ENCODE measurements at places on chromosomes 3 and 15.

- DNase-seq: no peak
Observed at GRCh38 chr15:90287946-90288345, 22.5 kb downstream of the NGRN start.

- DNase-seq: no peak
Observed at GRCh38 chr3:117893638-117894037, 1141.0 kb downstream of the IGSF11 start.

DNA sequence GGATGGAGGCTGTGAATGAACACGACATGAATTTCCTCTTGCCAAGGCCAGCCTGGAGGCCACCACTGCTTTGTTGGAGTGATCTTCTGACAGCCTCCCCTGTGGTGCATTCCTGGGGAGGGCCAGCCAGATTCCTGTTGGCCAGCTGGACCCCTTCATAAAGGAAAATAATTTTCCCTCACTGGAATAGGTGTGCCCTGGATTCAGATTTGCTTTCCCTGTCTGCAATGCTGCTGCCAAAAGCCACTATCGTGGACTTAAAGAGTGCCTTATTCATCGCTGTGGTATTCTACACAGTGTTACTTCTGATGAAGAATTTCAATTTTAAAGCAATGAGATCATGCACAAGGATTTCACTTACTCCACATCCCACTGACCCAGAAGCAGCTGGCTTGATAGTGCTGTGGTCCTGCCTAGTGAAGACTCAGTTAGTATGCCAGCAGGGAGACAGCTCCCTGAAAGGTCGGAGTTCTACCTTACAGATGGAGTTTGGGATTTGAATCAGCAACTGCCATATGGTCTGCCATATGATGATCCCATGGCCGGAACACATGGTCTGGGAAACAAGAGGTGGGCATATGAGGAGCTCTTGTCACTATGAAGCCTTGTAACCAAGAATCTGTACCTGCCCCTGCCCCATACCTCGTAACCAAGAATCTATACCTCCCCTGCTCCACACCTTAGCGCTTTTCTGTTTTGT lies 145.2 kb downstream of the KLF13 start:
- no peak for DNase-seq

DNA sequence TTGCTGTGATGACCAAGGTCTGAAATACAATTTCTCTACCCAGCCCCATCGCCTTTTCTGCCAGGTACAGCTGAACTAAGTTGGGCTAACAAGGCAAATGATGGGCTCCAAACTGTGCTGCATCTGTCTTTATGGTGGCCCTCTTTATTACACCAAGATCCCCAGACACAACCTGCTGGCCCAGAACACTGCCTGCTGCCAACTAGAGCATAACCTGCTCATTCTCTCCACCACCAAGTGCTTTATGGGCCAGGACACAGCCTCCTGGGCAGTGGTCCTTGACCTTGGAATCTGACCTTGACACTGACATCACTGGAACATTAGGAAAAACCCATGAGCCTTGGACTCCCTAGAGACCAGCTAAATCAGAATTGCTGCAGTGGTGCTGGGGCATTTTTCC lies 3.3 kb downstream of the LINS1 start:
- DNase-seq: no peak

DNA sequence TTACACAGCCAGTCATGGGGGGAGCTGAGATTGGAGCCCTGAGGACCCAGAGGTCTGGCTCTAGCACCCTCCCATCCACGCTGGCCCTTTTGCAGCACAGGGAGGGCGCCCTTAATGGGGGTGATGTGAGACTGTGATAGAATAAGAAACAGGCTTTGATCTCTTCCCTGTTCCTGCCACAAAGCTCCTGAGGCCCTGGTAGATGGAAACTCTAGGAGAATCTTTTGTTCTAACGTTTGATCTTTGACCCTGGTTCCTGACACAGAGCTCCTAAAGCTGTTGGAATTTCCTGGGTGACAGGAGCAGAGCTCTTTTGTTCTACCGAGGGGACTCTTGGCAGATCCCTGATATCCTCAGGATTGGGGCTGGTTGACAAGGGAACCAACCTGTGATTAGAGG lies 1.2 kb upstream of the UROC1 start:
- no peak for DNase-seq

DNA sequence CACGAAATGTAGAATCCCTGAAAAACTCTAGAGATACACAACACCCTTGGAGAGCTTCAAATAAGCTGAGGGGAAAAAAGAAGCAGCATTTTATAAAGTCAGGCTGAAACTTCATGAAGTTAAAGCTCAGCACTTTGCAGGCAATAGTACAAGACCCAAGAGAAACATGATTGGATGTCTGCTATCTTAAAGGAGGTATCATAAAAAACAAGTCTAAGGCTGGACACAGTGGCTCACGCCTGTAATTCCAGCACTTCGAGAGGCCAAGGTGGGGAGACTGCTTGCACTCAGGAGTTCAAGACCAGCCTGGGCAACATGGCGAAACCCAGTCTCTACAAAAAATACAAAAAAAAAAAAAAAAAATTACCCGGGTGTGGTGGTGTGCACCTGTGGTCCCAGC lies 42.9 kb downstream of the NPTN start:
- DNase-seq: no peak

DNA sequence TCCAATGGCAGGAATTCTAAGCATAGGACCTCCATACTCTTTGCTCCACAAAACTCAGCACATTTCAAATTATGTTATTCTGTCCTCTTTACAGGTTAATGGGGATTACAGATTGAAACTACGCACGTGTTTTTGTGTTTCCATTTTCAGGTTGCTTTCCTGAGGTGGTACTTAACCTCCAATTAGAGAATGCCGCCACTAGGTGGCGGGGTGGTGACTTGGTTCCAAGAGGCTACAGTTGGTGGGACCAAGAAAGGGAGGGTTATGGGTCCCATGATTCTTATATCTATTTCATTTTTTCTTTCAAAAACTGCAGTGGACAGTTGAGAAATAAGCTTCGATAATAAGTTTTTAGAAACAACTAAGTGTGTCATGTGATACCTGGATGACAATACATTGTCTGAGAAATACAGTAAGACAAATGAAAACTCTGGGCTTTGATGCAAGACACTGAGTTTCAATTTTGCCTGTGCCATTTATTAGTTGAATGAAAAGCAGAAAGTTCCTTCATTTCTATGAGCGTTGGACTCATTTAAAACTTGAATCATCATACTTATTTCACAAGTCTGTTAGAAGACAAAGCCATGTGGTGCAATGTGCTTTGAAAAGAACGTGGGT lies 539.0 kb downstream of the FGF12 start:
- DNase-seq: peak; percentile 21

GRCh38 chr15:93247466-93248121 lies 158.6 kb upstream of the RGMA start:
- DNase-seq: no peak

DNA sequence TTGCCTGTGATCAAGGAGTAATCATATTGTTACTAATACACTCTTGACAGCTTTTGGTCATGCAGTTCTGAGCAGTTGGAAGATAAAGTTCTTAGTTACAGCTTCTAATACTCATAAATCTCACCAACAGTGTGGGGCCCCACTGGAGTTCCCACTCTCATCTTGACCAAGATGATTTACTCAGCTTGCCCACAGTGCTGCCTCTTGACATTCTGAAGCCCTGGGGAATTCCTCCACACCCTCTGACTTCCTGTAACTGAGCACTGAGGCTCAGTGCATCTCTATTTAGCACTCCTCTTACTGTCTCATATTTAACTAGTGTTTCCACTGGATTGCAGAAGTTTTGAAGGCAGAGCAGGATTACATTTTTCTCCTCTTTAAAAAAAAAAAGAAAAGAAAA lies 1.9 kb upstream of the ARL6IP5 start:
- DNase-seq: peak; percentile 63

DNA sequence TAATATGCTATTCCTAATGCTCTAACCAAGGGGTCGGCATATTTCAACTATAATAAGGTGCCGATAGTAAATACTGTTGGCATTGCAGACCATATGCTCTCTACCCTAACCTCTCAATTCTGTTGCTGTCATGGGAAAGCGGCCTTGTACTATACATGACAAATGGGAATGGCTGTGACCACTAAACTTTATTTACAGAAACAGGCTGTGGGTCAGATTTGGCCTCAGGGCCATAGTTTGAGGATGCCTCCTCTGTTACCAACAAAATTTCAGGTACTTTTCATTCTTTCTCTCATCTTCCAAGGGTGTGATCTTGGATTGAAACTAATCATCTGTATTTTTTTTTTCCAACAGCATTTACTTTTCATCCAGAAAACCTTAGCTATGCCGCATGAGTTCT lies 242.0 kb downstream of the MAGI1 start:
- no peak for DNase-seq

- no peak for DNase-seq
Observed at GRCh38 chr3:156859578-156859977, 33.4 kb downstream of the LEKR1 start.

DNA sequence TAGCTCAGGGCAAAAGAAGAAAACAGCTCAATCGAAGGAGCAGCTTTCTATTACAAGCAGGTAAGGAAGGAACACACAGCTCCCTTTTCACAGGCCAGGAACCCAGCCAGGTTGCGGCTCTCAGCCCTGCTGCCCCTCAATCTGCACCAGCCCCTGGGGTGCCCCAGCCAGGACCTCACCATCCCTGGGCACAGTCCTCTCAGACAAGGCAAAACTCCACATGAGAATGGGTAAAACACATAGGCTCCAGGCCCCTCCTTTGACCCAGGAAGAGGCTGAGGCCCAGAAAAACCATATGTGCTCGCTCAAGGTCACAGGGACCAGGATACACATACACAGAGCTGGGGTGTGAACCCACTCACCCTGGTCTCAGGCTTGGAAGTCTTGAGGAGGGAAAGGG lies 178.7 kb upstream of the TLE3 start:
- no peak for DNase-seq

DNA sequence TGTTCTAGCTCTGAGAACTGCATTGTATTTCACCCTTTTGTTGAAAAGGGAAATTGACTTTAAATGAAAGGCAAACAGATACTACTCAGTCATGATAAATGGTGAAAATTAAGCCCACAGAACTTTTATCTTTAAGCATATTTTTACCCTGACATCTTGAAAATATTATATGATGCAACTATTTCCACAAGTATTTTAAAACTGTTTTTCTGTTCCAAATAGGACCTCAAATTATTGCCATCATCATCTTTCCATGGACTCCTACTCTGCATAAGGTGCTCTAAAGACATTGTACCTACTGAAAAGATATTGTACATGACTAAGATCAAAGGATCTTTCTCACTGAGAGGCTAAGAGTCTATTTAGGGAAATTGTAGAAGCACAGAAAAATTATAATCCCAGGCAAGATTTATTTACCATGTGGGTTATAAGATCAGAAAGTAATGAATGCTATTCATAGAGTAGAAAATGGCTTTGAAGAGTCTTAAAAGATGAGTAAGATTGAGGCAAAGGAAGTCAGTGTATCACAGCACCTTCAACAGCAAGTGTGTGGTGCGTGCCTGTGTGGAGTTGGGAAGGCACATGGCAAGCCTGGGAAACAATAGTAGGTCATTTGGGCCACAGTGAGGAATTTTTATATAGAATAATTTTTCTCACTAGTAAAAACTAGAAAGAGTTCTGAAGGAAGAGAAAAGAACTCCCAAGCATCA lies 68.8 kb downstream of the VGLL3 start:
- DNase-seq: no peak

DNA sequence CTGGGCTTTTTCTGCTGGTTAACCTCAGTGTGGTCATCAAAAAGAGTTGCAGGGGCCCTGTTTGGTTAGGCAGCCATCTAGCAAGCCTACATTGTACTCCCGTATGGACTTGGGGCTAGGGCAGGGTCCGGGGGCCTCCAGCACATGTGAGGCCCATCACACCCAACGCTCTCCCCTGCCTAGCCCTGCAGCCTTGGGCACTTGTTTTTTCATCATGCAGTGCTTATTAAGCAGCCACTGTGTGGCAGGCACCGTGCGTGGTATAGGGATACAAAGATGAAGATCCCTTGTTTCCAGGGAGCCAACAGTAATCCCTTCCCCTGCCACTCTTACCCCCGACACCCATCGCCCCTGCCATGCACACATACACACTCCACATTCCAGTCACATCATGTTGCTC lies 14.2 kb downstream of the MRAS start:
- DNase-seq: no peak

DNA sequence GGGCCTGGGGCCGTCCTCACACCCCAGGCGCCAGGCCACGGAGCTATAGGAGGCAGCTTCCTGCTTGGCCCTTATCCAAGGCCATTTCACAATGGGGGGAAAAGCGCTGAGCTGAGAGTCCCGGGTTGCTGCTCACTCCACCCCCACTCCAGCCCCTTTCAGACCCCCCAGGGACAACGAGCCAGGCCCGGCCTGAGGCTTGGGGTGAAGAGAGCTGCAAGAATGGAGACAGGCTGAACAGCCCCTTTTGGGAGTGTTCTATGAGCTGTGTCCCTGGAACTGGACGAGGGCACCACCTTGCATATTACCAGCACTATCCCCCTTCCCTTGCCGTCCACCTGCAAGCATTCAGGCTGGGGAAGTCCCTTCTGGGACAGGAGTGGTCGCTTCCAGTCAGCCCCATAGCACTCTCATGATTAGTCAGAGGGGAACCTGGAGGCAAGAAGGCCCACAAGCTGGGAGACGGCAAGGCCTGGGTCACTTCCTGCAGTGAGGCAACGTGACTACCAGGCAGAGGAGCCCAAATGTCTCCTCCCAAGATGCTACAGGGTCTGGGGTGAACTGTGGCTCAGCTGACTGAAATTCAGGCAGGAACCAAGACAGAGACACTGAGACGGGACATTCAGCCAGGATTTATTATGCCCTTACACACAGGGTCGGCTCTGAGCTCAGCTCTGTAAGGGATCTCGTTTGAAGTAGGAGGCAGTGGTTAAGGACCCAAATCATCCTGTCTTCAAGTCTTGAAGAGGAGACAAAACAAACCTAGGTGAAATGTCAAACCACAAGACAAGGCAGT lies 8.6 kb upstream of the SRP14 start:
- DNase-seq: peak; percentile 66

DNA sequence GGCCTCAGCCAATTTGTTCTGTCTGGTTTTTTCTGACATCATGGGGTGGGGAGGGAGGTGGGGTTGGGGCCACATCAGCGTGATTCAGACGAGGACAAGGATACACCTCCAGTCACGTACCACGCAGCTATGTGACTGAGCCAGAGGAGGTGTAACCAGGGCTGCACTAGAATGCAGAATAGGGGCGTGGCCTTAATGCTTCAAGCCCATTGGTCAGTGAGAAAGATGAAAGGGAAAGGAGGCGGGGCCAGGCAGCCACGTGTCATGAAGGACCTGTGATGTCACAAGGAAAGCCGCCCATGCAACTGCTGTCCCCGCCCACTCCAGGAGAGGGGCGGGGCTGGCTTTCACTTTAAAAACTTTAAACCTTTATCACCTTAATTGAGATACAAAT lies at the start of gene GOLGA6L2:
TSS of gene GOLGA6L2 (minus strand) at position 137 of the 394 bp plus-strand sequence. CDS start at position 75, 62 bp downstream.
- DNase-seq: no peak

- no peak for DNase-seq
Observed at GRCh38 chr15:29364426-29365078, 94.9 kb upstream of the NSMCE3 start.

GRCh38 chr3:124881976-124882697 lies 5.0 kb downstream of the ITGB5 start:
- no peak for DNase-seq

DNA sequence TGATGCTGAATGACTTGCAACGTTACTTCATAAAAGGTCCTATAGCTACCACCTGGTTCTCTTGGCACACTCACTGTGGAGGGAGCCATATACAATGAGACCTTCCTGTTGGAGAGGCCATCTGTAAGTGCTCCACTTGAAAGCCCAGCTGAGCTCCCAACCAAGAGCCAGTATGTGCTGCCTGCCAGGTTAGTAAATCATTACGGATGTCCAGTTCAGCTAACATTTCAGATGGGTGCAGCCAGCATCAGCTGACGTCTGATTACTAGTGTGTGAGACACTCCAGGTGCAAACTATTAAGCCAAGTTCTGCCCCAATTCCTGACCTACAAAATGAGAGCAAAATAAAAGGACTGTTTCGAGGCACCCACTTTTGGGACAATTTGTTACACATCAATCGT lies 274.4 kb upstream of the ROBO2 start:
- DNase-seq: no peak
